ENCODE measurements at places on chromosomes 3 and 15.

DNA sequence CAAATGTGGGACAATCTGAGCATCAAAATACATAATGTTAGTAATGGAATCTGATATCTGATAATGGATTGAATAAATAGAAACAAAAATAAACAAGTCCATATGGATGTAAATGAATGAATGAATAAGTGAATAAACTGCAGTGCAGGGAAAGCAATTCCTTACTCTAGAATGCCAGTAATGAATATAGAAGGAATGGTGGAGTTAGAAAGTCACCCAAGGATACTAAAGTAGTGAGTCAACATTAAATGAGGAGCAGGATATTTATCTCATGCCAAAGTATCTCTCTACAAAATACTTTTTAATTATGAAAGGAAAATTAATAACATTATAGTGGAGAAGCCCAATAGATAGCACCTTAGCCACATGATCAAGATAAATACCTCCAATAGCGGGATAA, 300.3 kb downstream of the FEZF2 start:
- no peaks in the 10 kb centered on the region for H3K4me1 ChIP-seq

DNA sequence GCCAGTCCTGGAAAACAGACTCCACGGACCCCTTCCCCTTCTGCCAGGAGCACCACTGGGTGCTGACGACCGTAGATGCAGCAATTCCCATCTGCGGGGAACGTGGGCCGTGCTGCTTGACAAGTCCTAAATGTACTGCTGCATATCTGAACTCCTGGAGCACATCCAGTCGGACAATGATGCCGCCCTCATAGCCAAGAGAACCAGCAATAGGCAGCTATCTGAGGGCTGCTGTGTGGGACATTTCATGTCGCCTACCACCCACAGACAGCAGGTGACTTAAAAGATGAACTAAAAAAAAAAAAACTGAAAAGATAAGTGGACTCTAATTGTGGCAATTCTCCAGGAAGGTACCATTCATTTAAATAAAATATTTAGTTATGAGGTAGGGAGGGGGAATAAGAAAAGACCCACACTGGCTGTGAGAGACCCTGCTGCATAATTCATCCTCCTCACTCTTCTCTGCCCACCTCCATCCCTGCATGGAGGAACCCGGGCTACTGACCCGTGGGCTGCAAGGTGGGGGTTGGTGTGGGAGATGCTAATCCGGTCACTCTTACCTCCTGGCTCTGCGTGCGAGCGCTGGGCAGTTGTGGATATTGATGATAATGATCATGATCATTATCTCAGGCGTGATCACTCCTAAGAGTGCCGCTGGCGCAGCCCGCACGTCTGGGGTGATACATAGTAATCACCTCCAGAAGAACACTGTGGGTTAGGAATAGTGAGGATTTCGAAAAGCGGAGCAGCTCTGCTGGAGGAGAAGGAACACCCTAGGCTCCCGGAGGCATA, 28.3 kb downstream of the ALS2CL start:
- H3K4me1 ChIP-seq = peaks cover 33% of the 10 kb centered on the region
- no peaks in the 10 kb centered on the region for H3K27me3 ChIP-seq
- H3K36me3 ChIP-seq = no peaks in the 10 kb centered on the region
- DNase-seq = no peak
- no peak overlapping the region for H3K27ac ChIP-seq

GRCh38 chr3:32335365-32336112, 56.1 kb upstream of the CMTM7 start:
- no peaks in the 10 kb centered on the region for H3K27me3 ChIP-seq
- no peak overlapping the region for H3K27ac ChIP-seq
- no peaks in the 10 kb centered on the region for H3K4me1 ChIP-seq
- no peak overlapping the region for H3K4me3 ChIP-seq

GRCh38 chr15:55247766-55248427, 41.7 kb downstream of the RAB27A start:
- H3K4me1 ChIP-seq = peaks cover 41% of the 10 kb centered on the region
- no peak overlapping the region for H3K4me3 ChIP-seq
- no peak overlapping the region for H3K27ac ChIP-seq
- no peak for DNase-seq

- H3K27ac ChIP-seq = no peak overlapping the region
- no peak for DNase-seq
- H3K27me3 ChIP-seq = no peaks in the 10 kb centered on the region
- H3K4me1 ChIP-seq = no peaks in the 10 kb centered on the region
- H3K36me3 ChIP-seq = no peaks in the 10 kb centered on the region
- H3K4me3 ChIP-seq = no peak overlapping the region
These were observed 284.2 kb upstream of the ATP11B start for GRCh38 chr3:182508919-182509711.

DNA sequence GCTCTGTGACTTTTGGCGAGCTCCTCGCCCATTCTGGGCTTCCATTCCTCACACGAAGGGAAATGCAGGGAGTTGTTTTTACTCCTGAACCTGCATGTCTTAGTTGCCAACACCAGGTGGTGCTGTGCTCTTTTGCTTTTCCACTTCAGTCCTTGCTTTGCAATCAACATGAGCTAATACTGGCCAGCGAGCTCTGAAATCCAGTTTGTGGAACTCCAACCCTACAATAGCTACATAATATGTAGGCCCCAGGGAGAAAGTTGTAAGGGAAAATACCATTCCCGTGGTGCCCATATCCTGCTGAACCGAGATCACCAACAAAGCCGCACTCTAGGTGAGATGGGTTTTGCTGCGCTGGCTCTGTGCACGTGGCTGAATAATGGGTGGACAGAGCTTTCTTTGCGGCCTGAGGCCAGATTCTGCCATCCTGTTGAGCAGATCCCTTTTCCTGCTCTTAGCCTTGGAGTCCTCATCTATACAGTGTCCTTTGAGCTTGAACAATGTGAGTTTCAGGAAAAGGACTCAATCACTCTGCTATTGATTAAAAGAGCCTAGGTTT, 25.0 kb downstream of the LSM3 start:
- no peaks in the 10 kb centered on the region for H3K36me3 ChIP-seq
- H3K4me1 ChIP-seq = peaks cover 24% of the 10 kb centered on the region
- H3K27ac ChIP-seq = no peak overlapping the region
- no peak overlapping the region for H3K4me3 ChIP-seq
- H3K27me3 ChIP-seq = no peaks in the 10 kb centered on the region

DNA sequence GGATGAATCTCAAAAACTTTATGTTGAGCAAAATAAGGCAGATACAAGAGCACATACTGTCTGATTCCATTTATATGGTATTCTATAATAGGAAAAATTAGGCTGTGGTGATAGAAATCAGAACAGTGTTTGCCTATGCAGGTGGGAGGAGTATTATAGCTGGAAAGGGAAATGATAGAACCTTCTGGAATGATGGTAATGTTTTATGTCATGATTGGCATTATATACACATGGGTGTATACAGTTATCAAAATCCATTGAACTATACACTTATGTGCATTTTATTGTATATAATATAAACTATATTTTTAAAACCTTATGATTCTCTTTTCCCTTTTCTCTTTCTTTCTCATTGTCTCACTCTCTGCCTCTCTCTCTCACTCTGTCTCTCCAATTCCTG, 156.1 kb downstream of the THSD4 start:
- H3K27me3 ChIP-seq = no peaks in the 10 kb centered on the region
- no peak overlapping the region for H3K4me3 ChIP-seq
- peaks cover 10% of the 10 kb centered on the region for H3K4me1 ChIP-seq
- H3K27ac ChIP-seq = no peak overlapping the region
- H3K36me3 ChIP-seq = no peaks in the 10 kb centered on the region

GRCh38 chr15:78968539-78969271, 23.9 kb upstream of the CTSH start:
- H3K4me3 ChIP-seq = no peak overlapping the region
- H3K27ac ChIP-seq = no peak overlapping the region
- H3K4me1 ChIP-seq = no peaks in the 10 kb centered on the region
- H3K27me3 ChIP-seq = no peaks in the 10 kb centered on the region

DNA sequence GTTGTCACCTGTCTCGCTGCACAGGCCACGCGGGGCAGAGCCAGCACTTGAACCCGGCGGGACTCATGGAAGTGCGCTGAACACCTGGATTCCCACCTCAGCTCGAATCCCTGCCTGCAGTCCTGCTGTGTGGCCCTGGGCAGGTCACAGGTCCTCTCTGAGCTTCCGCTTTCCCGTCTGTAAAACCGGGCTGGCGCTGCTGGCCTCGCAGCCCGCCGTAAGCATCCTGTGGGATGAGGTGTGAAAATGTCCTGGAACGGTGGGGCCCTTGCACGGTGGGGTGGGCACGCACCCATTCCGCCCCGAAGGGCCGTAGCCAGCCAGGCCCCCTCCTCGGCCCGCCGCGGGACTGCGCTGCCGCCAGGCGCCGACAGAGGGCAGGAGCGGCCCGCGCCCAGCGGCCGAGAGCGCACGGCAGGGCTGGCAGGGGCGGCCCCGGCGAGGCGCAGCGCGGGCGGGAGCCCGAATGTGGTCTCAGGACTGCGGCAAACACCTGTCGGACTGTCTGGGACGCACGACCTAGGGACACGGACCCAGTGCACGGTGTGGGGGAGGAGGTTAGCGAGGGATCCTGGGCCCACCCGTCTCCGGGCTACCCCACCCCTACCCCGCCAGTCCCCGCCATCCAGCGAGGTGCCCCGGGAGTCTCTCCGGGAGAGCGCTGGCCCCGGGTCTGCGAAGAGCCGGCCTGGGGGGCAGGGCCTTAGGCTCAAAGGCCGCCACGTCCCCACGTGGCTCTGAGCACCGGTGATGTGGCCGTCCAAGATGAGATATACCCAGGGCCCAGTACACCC, 40.4 kb downstream of the DNAJB8 start:
- H3K4me1 ChIP-seq = no peaks in the 10 kb centered on the region
- no peak overlapping the region for H3K27ac ChIP-seq
- H3K27me3 ChIP-seq = no peaks in the 10 kb centered on the region
- no peaks in the 10 kb centered on the region for H3K36me3 ChIP-seq

DNA sequence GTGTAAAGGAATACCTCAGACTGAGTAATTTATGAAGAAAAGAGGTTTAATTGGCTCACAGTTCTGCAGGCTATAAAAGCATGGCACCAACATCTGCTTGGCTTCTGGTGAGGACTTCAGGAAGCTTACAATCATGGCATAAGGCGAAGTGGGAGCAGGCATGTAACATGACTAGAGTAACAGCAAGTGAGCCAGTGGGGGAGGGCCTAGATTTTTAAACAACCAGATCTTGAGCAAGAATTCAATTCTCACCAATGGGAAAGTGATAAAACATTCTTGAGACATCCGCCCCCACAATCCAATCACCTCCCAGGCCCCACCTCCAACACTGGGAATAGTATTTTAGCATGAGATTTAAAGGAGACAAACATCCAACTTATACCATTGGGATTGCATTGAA, 44.2 kb upstream of the BCL2A1 start:
- no peaks in the 10 kb centered on the region for H3K36me3 ChIP-seq
- no peak for DNase-seq
- H3K4me1 ChIP-seq = no peaks in the 10 kb centered on the region
- no peak overlapping the region for H3K4me3 ChIP-seq
- H3K27ac ChIP-seq = no peak overlapping the region
- no peaks in the 10 kb centered on the region for H3K27me3 ChIP-seq
